NCI-H748 treated with DMSO at 0.1 percent for 48 hours (cell line): ENCODE measurements at places on chromosomes 11 and 22.

DNA sequence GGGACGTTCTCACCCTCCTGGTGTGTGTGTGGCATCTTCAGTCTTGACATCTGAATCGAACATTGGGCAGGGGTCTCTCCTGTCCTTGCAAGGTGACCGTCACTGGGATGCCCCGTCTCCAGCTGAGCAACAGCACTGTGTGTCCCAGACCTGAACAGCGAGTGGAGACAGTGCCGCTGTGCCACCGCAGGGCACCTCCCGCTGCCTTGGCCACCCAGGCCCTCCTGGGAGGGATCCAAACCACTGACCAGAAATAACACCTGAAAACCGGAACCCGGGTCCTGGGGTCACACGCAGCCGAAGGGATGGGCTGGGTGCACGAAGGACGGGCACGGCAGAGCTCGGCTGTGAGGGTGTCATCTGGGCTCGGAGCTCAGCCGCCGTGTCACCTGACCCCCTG is 102.2 kb downstream of the BRD1 start:
- no peak for DNase-seq

GRCh38 chr22:20599117-20599516 is 91.7 kb downstream of the MED15 start:
- DNase-seq: no peak

- DNase-seq: no peak
Measured at GRCh38 chr11:128660947-128661346, 32.9 kb upstream of the FLI1 start.

GRCh38 chr11:120061036-120061760 is 76.7 kb downstream of the TRIM29 start:
- no peak for DNase-seq
